CD4-positive, alpha-beta T cell (primary cell): ENCODE measurements at places on chromosomes 7 and 10. TPM values are rescaled to one million over a fixed set of nuclear protein-coding genes. Genes with fewer than 3 reads are reported as not detected.

DNA sequence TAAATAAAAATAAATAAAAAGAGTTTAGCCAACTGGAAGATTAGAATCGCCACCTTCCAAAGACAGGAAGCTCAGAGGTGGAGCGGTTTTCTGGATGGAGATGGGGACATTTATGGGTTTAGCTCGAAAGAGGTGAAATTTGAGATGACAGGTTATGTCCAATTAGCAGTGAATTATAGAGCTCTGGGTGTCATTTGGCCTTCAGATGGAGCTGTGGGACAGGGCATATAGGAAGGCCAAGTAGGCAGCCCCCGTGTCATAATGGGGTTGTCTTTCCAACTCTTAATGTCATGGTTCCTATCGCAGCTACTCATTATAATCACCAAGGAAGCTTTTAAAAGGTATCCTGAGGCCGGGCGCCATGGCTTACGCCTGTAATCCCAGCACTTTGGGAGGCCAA lies 21.0 kb upstream of the EEPD1 start:
- no peak overlapping the region for H3K27ac ChIP-seq
- no peaks in the 10 kb centered on the region for H3K36me3 ChIP-seq
- H3K4me1 ChIP-seq = peaks cover 12% of the 10 kb centered on the region
- H3K27me3 ChIP-seq = no peaks in the 10 kb centered on the region
- DNase-seq = no peak
- no peak overlapping the region for H3K4me3 ChIP-seq

GRCh38 chr10:75770626-75771081 lies 339.2 kb downstream of the LRMDA start:
- DNase-seq = no peak
- H3K4me3 ChIP-seq = no peak overlapping the region
- no peak overlapping the region for H3K27ac ChIP-seq
- no peaks in the 10 kb centered on the region for H3K27me3 ChIP-seq
- peaks cover 6% of the 10 kb centered on the region for H3K4me1 ChIP-seq
- H3K36me3 ChIP-seq = no peaks in the 10 kb centered on the region

CABCOCO1 gene
- total RNA-seq = not detected

FIS1 gene
- 81.2 TPM for total RNA-seq

FLNC gene
- 0.06 TPM for total RNA-seq
